ENCODE measurements at places on chromosomes 2 and 18.

- DNase-seq: no peak
These were observed 6.1 kb downstream of the INO80C start for GRCh38 chr18:35491700-35492077.

- no peak for DNase-seq
These were observed 156.4 kb downstream of the RDH14 start for GRCh38 chr2:18403921-18404522.

DNA sequence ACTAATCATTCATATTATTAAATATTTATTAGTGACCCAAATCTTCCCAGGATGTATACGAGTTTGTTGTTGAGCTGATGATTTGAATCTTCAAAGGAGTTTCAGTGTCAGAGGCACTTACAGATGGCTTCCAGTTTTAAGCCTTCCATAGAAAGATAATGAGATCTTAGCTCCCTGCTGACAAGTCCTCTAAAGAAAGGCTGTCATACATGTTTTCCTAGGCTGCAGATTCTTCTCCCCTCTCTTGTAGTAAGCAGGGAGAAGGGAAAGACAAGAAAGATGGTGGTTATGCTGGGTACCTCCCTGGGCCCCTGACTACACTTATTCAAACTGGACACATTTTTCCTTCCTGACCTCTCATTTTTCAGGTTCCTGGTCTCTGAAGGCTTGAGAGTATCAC is 8.1 kb upstream of the GAREM1 start:
- DNase-seq: no peak

GRCh38 chr18:77059294-77059916 is 73.2 kb downstream of the MBP start:
- DNase-seq: peak; percentile 39

DNA sequence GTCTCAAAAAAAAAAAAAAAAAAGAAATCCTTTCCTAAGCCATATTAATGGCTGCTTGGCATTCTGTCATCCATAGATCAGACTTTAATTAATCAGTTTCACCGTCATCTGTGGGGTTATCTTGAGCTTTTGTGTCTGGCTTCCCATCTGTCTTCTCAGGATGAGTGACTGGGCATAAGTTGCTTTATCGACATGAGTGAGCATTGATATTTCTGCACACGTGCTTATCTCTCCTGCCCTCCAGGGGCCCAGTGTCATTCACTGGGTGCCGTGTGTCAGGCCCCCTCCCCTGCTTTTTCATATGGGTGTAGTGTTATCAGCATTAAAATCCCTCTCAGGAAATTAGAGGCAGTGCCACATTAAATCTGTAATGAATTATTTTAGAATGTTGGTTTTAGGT is 65.6 kb downstream of the SH3BP4 start:
- DNase-seq: no peak

- DNase-seq: no peak
These were observed 232.1 kb downstream of the LOXHD1 start for GRCh38 chr18:46424898-46425297.

Data from NCI-H1092 treated with DMSO at 0.1 percent for 48 hours (cell line).